Stimulated activated CD4-positive, alpha-beta T cell treated with anti-CD3 and anti-CD28 coated beads, Interleukin-12 subunit alpha, Interleukin-12 subunit beta, amount 100 ng/mL, for 24 hours (primary cell): ENCODE measurements at places on chromosomes 13 and 19.

- no peak for DNase-seq
These were observed 21.9 kb downstream of the COMP start for GRCh38 chr19:18768997-18769891.

DNA sequence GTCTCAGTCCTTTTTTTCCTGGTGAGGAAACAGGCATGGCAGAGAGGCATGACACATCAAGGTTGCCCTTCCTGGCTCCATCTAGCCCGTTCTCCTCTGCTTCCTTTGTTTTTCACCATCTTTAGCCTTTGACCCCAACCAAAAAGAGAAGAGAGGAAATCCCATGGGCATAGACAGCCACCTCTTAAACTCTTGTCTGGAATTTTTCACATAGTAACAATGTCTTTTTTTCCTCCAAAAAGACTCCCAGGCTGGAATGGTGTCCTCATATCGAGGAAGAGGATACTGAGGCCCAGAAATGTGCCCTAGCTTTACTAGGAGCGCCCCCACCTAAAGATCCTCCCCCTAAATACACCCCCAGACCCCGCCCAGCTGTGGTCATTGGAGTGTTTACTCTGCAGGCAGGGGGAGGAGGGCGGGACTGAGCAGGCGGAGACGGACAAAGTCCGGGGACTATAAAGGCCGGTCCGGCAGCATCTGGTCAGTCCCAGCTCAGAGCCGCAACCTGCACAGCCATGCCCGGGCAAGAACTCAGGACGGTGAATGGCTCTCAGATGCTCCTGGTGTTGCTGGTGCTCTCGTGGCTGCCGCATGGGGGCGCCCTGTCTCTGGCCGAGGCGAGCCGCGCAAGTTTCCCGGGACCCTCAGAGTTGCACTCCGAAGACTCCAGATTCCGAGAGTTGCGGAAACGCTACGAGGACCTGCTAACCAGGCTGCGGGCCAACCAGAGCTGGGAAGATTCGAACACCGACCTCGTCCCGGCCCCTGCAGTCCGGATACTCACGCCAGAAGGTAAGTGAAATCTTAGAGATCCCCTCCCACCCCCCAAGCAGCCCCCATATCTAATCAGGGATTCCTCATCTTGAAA, at the start of gene GDF15:
GDF15 (plus strand) TSS at position 484 of the 868 bp plus-strand sequence; CDS start at position 516, 32 bp downstream.
- DNase-seq, result peak; percentile 15

- no peak for DNase-seq
These were observed 24.9 kb downstream of the SIGLEC7 start for GRCh38 chr19:51166846-51167490.

DNA sequence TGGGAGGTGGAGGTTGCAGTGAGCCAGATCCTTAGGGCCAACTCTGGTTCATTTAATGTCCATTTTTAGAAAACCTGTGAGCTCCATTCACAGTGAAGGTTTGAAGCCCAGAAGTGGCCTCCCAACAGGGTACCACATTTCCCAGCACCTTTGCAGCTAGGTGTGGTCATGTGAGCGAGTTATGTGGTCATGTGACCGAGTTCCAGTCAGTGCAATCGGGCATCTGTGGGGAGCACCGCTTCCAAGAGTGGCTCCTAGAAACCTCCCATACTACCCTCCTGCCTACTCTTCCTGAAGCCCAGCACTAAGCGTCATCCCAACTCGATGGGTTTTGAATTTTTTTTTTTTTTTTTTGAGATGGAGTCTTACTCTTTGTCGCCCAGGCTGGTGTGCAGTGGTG, 663 bp upstream of the PLA2G4C start:
- no peak for DNase-seq

DNA sequence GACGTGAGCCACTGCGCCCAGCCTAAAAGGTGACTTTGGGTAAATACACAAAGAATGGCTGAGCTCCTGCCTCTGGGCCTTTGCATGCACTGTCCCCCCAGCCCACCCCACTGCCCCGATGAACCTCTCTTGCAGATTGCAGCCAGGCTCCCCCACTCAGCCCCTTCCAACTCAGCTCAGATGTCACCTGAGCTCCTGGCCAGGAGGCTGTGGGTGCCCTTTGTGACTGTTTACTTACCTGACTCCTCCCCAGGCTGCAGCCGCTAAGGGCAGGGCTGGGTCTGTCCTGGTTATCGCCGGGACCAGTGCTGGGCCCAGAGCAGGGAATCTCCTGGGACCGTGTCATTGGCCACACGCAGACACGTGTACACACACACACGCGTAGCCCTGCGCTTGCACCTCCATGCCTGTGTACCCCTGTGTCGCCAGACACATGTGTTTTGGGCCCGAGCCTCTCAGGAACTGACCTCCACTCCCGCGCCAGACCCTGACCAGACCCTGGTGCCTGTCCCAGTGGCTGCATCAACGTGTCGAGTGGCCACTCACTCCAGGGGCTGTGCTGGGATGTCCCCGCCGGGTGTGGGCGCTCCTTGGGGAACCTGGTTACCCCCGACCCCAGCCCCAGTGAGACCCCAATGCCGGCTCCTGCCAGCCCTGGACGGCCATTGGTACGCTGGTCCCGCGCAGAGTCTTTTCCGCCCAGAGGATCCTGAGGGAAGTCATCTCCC, 18.7 kb downstream of the EFNA2 start:
- DNase-seq, result no peak

GRCh38 chr13:65844266-65844841, 1385.8 kb downstream of the PCDH9 start:
- no peak for DNase-seq

- DNase-seq, result no peak
These were observed at the start of gene ADAMTS10 for GRCh38 chr19:8610041-8610935. ADAMTS10 (minus strand) TSS chr19:8610715; CDS start chr19:8605710, 5,005 bp downstream.

- DNase-seq, result no peak
These were observed 626 bp downstream of the ZNF233 start for GRCh38 chr19:44260343-44260681.

DNA sequence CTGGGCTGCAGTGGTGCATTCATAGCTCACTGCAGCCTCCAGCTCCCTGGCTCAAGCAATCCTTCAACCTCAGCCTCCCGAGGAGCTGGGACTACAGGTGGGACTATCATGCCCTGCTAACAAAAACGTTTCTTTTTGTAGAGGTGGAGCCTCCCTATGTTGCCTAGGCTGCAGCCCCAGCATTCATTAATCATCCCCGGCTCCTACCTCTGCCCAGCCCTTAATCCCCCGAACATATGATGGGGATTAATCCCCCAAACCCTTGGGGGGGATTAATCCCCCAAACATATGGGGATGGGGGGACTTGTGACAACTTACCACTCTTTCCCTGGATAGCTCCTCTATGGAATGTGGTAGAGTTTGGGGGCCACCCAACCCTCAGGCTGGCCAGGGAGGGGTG, 45.9 kb downstream of the SUGP2 start:
- DNase-seq, result no peak

GRCh38 chr13:30577401-30577852, 40.3 kb upstream of the USPL1 start:
- DNase-seq, result no peak

- DNase-seq, result no peak
These were observed 50.7 kb downstream of the CEBPG start for GRCh38 chr19:33424181-33424580.

DNA sequence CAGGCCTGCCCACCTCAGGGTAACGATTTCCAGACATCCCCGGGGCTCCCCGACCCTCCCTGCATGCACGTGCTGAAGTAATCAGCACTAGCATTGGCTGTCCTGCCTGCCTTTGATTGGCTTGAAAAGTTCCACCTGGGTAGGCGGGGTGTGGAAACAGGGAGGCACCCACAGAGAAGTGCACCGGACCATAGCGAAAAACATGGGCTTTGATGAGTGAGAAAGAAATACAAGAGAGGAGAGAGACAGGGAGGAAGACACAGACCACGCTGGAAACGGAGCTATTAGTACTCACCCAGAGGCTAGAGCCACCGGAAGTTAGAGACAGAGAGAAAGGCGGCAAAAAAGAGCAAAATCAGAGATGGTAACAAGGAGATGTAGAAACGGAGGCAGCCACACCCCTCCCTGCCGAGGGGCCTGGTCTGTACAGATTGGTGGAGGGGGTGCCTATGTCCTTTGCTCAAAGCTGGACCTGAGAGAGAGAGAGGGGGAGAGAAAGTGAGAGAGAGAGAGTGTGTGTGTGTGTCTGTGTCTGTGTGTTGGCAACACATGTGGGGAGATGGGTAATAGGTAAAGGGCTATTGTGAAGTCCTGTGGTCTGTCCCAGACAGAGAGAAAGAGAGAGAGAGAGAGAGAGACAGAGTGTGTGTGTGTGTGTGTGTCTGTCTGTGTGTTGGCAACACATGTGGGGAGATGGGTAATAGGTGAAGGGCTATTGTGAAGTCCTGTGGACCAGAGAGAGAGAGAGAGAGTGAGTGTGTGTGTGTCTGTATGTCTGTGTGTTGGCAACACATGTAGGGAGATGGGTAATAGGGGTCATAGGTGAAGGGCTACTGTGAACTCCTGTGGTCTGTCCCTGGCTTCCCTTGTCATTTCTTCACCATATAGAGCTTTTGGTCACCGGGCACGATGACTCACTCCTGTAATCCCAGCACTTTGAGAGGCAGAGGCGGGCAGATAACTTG, 2.9 kb downstream of the CGB3 start:
- DNase-seq, result no peak

GRCh38 chr19:37468961-37469777, at the start of gene ZNF570:
ZNF570 (plus strand) TSS chr19:37469356; CDS start chr19:37470355, 999 bp downstream.
- DNase-seq, result peak; percentile 76

- no peak for DNase-seq
These were observed 393.5 kb upstream of the GPC6 start for GRCh38 chr13:92833071-92833470.

DNA sequence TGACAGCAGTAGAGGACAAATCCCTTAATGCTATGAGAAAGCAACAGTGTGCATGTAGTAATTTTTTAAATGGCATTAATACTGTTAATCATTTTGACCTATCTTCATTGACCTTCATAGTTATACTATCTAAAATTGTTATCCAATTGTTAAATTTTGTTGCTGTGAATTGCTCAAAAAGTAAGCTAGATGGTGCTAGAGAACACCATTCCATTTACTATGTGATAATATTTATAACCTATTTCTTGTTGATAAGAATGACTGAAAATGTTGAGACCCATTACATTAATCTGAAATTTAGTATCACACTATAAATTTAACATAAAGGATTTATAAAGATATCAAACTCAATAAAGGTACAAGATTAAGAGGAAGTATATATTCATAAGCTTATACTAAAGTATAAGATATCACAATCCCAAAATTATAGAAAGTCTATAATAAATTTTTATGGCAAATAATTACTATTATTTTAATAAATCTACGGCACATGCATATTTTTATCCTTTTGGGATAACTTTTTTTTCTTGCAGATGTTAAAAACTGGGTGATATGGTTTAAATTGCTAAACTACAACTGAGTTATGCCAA, 1573.3 kb downstream of the PCDH9 start:
- no peak for DNase-seq

DNA sequence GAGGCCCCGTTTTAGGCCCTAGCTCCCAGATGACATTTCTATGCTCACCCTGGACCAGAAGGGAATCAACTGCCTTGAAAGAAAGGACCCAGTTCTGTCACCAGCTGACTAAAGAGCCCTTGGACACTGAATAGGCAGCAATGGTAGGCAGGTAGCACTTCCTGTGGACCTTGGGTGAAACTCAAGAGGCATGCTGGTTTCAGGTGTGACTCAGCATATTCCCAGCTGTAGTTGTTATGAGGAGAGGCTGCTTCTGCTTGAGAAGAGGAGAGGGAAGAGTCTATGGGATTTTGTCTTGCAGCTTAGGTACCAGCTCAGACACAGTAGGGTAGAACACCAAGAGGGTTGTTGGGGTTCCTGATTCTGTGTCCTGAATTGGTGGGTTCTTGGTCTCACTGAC, 37.9 kb upstream of the HTR2A start:
- no peak for DNase-seq

DNA sequence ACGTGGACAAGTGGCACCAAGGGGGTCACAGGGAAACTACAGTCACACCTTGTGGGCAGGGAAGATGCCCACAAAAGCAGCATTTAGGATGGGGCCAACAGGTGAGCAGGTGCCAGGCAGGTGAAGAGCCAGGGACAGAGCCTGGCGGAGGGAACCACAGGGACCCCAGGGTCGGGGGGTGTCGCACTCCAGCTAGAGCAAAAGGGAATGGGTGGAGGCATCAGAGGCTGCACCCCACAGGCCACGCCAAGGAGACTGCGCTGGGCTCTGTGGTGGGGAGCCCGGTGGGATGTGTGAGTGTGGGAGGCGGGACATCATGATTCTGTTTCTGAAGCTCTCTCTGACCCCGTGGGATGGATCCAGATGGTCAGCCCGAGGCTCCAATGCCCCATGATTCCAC, 66.7 kb downstream of the EPS15L1 start:
- DNase-seq, result no peak

GRCh38 chr13:43787997-43788396, 1.2 kb upstream of the ENOX1 start:
- DNase-seq, result no peak

DNA sequence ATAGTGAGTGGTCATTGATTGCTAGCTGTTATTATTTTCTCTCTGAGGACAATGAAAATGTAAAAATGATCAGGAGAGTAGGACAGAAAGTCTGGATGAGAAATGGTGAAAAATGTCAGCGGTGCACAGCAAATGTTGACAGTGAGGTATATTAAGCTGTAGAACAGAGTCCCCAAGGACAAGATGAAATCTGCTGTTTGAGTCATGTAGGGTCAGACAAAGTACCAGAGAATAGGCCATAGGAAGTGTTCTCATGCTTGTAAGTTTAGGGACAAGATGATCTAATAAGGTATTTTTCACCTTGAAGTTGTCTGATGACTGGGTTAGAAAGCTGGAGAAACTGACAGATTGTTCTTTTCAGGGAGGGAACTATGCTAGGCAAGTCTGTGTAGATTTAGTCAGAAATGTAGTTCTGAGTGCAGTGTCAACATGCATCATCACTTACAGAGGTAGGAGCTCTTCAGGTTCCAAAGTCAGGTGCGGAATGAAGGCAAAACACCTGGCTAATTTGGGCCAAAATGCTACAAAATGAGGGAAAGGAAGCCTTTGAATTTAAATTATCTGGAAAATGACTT, 369.3 kb downstream of the DLEU7 start:
- no peak for DNase-seq
